Jurkat, Clone E6-1 (cell line): ENCODE measurements at places on chromosomes 6 and 20.

GRCh38 chr6:90362318-90362717, 65.7 kb upstream of the BACH2 start:
- DNase-seq = no peak

DNA sequence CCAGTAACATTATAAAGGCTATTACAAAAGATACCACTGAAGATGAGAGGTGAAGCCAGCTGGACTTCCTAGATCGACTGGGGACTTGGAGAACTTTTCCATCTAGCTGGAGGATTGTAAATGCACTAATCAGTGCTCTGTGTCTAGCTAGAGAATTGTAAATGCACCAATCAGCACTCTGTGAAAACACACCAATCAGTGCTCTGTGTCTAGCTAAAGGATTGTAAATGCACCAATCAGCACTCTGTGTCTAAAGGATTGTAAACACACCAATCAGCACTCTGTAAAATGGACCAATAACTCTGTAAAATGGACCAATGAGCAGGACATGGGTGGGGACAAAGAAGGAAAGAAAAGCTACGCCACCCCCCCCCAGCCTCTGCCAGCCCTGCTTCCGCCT, 13.6 kb upstream of the RPS10 start:
- no peak for DNase-seq

GRCh38 chr6:43850314-43851203, 80.5 kb downstream of the VEGFA start:
- DNase-seq = no peak

DNA sequence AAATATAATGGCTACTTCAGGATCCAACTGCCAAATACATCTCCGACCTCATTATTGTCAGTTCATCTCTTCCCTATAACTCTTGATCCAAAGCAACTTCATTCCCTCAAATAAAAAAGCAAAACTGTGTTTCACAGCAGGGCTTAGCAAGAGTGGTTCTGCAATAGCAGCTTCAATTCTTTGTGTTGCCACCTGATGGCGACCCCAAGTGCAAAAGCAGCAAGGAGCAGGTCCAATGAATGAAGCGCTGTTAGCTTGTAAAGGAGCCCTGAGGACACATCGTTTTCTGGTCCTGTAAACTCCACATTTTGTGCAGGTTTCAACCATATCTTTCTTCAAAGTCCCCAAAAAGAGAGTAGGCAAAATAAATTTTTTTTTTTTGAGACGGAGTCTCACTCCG, 19.6 kb downstream of the RTN4IP1 start:
- peak; percentile 40 for DNase-seq

DNA sequence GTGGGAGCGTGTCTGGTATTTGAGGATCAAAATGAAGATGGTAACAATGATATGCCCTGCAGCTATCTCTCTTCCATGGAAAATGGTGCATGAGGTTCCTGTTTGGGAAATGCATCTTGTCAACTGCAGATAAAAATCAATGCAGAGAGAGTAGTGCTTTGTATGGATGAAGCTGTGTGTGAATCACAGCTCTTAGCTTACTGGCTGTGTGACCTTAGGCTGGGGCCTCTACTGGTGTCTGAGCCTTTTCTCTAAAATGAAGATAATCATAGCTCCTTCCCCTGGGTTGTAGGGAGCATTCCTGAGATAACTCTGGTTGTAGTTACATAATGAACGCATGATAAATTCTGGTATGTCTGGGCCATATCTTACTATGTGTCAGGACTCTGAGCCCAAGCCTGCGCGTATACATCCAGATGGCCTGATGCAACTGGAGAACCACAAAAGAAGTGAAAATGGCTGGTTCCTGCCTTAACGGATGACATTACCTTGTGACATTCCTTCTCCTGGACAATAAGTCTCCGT, 19.6 kb downstream of the ANGPT4 start:
- DNase-seq = no peak

GRCh38 chr6:135640449-135641111, 143.0 kb upstream of the AHI1 start:
- no peak for DNase-seq

- DNase-seq = peak; percentile 96
These were observed 3.4 kb downstream of the SRF start for GRCh38 chr6:43174263-43175112.

DNA sequence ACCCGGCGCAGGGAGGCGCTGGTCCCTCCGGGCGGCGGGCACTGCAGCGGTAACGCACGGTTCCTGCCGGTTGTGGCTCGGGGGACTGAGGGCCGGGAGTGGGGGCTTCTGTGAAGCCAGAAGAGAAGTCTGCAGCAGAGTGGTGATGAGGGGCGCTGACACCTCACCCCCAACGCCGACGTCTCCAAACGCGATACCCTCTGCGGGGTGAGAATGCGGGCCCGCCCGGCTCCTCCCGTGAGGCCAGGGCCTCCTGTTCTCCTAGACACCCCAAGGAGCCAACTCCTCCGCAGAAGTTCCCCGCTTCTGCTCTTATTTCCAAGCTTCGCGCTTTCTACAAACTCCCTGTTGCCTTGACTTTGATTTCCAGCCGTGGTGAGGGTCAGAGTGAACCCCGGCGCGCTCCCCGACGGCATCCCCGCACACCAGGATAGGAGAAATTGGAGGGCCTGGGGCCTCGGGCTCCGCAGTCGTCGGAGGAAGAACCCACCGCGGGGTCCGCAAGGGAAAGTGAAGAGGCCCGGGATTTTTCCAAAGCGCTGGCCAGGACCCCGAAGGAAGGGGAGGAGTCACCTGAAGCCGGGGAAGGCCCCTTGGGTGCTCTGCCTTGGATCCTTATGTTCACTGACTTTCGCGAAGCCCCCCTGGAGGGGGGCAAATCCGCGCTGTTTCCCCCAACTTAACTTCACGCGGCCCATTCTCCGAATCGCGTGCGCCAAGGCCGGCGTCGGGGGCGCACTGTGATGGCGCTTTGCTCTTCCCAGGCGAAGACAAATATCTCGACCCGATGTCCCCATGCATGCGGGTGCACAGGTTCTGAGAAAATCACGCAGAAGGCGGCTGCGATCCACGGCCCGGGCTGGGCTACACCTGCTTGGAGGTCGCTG, 3.1 kb upstream of the INSM1 start:
- no peak for DNase-seq

GRCh38 chr6:20178327-20178726, 33.9 kb downstream of the MBOAT1 start:
- no peak for DNase-seq

GRCh38 chr20:54668271-54669039, 193.1 kb downstream of the DOK5 start:
- peak; percentile 9 for DNase-seq

GRCh38 chr6:31948753-31949413, 3.0 kb downstream of the CFB start:
- DNase-seq = no peak

- DNase-seq = no peak
These were observed 113.7 kb downstream of the SLC23A2 start for GRCh38 chr20:4887586-4887985.

DNA sequence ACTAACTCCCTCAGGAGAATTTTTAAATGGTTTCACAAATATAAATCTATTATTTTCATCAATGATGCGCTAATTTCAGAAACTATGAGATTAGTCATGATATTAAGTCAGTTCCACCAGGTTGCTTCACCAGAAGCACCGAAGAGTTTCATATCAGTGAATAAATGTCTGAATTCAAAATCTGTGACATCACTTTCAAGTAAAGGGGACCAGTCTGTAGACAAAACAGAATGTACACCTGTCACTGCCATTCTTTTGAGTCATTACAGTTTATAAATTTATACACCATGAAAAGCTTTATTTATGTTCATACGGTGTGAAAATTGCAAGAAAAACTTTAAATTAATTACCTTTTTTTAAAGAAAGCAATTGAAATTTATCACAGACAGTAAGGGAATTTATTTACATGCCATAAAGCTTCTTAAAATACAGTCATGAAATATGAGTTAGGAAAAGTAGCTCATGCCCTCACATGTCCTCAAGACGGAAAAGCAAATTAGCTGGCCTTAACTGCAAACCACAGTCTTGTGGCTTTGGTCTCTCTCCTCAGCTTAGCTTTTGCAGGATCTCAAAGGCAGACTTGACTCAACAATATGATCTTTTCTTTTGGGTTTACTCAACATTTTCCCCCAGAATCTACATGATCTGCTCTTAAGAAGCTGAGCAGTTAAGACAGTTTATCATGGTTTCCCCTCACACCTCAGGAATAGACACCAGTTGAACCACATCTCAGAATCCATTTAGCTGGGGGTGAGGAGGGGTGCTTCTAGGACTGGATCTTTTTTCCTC, 177.7 kb upstream of the MCHR2 start:
- peak; percentile 93 for DNase-seq

DNA sequence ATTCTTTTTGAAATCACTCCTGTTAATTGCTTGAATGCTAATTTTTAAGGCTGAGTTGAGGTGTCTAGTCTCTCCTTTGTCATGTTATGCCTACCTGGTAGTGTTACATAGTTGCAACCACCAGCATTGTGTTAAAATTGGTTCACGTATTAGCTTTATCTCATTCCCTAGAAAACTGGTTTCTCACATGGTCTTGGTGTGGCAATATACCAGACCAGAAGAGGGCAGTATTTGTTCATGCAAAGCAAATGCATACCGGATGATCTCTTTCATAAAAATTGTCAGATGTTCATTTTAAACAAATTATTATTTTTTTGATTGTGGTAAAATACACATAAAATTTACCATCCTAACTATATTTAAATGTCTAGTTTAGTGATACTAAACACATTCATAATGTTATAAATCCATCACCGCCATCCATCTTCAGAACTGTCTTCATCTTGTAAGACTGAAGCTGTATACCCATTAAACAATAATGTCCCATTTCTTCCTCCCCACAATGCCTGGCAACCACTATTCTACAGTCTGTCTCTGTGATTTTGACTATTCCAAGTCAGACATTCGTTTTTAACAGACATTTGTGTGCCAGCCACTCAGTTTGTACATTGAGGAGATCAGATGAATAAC, 92.8 kb downstream of the ATRN start:
- peak; percentile 58 for DNase-seq
